Stimulated activated CD8-positive, alpha-beta memory T cell treated with anti-CD3 and anti-CD28 coated beads, Interleukin-15, amount 100 ng/mL, for 24 hours (primary cell): ENCODE measurements at places on chromosomes 7 and 10.

- no peak for DNase-seq
These were observed 9.6 kb upstream of the AGR3 start for GRCh38 chr7:16891338-16891737.

- no peak for DNase-seq
These were observed 30.6 kb downstream of the PALD1 start for GRCh38 chr10:70508912-70509756.

DNA sequence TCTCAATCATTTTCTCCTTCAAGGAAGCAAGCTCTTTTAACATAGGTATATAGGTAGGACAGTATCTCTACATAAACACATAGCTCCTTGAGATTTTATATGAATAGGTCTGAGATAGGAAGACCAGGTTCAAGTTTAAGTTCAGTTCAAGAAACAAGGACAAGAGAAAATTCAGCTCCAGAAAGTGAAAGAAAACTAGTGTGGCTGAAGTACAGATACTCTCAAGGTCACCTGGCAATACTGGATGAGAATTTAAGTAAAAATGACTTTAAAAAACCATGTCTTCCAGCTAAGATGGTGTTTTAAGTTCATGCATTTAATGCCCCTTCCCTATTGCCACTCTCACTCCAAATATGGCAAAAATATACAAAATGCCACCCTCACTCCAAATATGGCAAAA is 91.3 kb downstream of the OSBPL3 start:
- no peak for DNase-seq

- no peak for DNase-seq
These were observed 41.3 kb upstream of the MTURN start for GRCh38 chr7:30093420-30093952.

DNA sequence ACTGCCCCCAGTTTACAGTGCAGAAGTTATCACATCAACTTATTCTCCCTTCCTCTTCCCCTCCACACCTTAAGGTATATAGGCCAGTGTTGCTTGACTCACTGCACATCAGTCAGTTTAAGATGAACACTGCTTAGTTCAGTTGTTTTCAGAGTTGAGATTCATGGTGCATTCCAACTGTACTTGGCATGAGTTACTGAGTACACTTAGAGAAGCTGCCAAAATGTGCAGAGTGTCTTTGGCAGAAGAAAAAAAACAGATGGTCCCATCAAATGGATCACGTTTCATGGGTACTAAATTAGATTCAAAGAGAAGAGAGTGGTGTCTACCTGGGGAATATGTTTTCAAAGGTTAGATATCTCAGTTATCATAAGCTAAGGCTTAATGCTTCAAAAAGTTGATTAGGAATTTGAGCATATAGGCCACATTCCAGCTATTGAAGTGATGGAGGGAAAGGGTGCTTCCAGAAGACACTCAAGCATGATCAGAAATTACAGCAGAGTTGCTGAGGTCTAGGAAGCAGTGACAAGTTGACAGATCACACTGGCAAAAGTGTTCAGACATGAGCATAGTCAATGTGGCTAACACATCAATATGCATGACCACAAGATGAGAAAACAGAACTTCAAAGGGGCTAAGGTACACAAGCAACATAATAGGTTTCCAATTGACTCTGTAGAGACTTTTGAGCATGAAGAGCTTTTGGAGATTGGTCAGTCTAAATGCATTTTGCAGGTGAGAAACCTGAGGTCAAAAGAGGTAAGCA is 579.2 kb upstream of the CELF2 start:
- no peak for DNase-seq
